Neural crest cell (in vitro differentiated cells): ENCODE measurements at places on chromosomes 3 and 15. TPM values are rescaled to one million over a fixed set of nuclear protein-coding genes. Genes with fewer than 3 reads are reported as not detected.

GRCh38 chr3:100973594-100973993 is 19.6 kb downstream of the ABI3BP start:
- no peak for DNase-seq

GRCh38 chr3:74591342-74591741 is 23.1 kb downstream of the CNTN3 start:
- no peak for DNase-seq

The KLHL6 gene
- 0.11 and 0.12 TPM in 2 replicates for total RNA-seq

The DHFR2 gene
- total RNA-seq, result 5.2 and 6.6 TPM in 2 replicates

The CHL1 gene
- total RNA-seq, result 0.14 and 0.44 TPM in 2 replicates
